ENCODE measurements at places on chromosomes 5 and 9. TPM values are rescaled to one million over a fixed set of nuclear protein-coding genes. Genes with fewer than 3 reads are reported as not detected.

Gene CMYA5
- 0.15 TPM for total RNA-seq

Gene THBS4
- 1.3 TPM for total RNA-seq

Gene PPIC
- not detected for total RNA-seq

Gene ZFP2
- 0.41 TPM for total RNA-seq

GRCh38 chr5:91332267-91333045 is 50.7 kb downstream of the ARRDC3 start:
- no peak for DNase-seq

- no peak for DNase-seq
Measured at GRCh38 chr5:81762853-81763252, 12.0 kb upstream of the SSBP2 start.

- no peak for DNase-seq
Measured at GRCh38 chr5:81850501-81851357, 99.8 kb upstream of the SSBP2 start.

GRCh38 chr5:26026044-26026443 is 1012.3 kb downstream of the CDH9 start:
- no peak for DNase-seq

All from activated T-helper 1 cell treated with anti-CD3 and anti-CD28 coated beads, Interleukin-12 subunit alpha, Interleukin-12 subunit beta, Interleukin-2, Interleukin-4 antibody, amounts not matched to agents 30 ng/mL and 10 ng/mL and 1 ng/mL, durations not matched to agents 14 hours and 24 hours and 36 hours (primary cell).